Foreskin fibroblast (primary cell): ENCODE measurements at places on chromosomes 2 and 18.

DNA sequence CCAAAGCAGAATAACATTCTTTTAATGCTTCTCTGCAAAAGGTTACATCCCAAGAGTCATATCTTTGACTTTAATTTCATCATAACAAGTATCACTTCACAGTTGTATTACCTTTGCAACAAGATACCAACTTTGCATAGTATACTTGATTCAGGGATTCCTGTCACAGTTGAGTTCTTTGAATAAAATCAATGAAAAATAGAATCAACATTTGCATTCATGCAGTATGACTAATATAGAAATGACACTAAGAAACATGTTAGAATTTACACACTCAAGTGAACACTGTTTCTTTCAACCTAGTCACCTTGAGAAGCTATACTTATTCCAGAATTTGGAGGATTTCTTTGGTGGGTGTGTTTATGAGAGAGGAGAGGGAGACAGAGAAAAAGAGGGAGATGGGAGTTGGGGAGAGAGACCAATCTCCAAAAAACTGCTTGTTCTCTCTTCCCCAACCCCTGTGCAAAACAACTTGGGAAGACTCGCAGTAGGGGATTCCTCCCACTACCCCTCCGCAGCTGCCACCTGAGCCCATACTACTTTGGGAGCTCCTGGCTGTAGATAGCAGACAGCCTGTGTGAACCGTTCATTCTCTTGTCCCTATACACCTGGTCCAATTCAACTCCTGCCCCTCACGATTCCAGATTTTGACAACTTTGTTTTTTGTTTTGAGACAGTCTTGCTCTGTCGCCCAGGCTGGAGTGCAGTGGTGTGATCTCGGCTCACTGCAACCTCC is 57.7 kb downstream of the PELI1 start:
- DNase-seq: no peak

DNA sequence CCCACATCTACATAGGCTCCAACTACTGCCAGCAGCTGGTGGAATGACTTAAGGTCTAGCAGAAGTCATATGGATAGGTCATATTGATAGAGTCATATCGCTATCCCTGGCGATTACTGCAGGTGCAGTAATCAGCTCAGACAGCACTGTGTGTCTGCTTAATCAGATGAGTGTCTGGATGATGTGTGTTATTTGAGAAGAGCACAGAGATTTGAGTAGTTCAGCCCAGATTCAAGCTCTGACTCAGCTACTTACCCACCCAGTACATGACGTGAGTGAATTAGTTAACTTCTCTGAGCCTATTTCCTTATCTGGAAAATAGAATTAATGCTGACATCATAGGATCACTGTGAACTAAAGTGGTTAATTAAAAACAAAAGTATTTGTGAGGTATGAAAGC is 78.9 kb downstream of the EHD3 start:
- peak; percentile 58 for DNase-seq

GRCh38 chr2:219314804-219315468 is 5.7 kb upstream of the PTPRN start:
- DNase-seq: no peak

DNA sequence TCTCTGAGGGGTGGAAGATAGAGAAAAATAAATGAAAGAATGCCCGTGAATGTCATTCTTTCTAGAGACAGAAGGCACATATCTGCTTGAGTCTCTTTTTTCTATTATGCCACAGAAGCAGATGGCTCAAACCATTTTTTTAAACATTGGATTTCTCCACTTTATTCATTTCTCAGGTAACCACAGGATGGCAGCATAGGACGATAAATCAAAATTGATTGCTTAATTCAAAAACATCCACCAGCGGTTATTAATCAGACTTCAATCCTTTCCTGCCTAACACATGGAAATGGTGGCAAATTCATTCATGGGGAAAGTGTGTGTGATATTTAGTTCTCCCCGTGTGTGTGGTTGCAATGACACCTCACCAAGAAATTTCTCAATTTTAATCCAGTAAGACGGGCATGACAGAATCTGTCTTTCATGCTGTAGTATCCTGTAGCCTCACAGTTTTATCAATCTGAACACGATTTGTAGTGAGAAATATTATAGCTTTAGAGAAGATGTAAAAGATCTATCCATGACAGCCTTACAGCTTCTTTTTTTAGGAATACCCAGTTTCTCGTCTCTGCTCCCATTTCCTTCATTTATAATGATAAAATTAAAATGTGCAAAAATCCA is 72.2 kb downstream of the DSC3 start:
- DNase-seq: peak; percentile 8

DNA sequence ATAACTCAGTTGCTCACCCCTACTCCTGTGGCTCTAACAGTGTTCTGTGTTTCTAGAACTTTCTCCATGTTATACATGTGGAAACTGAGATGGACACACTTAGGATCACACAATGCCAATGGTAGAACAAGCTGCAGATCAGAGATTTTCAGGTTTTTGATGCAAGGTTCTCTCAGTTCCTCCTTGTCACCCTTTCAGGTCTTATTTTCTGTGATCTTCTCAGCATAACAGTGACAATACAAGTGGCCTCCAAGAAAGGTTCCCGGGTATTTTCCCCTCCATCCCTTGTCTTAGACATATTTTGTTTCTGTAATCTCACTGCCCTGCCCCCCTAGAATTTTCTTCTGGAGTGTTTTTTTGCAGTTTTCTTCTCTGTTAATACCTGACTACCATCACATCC is 6.2 kb upstream of the MGAT5 start:
- no peak for DNase-seq

DNA sequence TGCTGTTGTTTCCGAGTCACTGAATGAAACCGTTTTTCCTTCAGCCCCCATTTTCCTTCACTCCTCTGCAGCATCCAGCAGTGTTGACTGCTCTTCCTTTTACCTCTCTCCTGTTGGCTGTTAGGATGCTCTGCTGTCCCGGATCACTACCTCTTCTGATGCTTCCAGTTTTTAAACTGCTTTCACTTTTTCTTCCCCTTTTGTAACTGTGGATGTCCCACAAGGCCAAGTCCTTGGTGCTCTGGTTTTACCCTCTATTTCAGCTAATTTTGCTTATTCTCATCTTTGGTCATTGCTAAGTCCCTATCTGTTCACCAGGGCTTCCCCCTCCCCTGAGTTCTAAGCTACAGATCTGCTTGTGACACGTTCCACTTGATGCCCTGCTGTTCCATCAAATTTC is 39.4 kb upstream of the MAP4K3 start:
- no peak for DNase-seq

DNA sequence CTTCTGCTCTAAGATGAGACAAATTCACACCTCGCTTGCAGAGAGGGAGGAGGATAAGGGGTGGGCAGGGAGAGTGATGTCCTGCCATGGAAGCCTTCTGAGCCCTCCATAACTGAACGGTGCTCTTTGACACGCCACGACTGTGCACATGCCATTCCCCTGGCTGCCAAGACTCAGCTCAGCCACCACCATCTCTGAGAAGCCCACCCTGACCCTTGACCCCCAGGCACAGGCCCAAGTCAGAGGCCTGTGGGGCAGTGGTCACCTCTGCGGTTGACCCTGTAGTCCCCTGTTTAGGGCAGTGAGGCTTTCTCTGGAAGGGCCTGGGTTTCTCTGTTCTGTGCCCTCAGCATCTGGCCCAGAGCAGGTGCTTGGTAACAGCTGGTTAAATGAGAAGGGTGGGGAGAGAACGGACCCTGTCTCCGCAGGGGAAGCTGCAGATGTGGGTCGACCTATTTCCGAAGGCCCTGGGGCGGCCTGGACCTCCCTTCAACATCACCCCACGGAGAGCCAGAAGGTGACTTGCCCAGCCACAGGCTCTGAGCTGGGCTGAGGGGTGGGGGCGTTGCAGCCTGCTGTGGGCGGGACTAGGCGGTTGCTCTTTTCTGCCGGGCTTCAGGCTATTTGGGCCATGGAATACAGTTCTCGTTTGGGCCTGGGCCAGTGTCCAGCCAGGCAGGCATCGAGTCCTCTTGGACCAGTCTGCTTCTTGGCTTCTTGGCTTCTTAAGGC is 215.1 kb downstream of the DYSF start:
- no peak for DNase-seq

- peak; percentile 95 for DNase-seq
These were observed 533.7 kb upstream of the TNP1 start for GRCh38 chr2:217393585-217394032.

- peak; percentile 50 for DNase-seq
These were observed 97.2 kb downstream of the AGPS start for GRCh38 chr2:177489719-177490301.

DNA sequence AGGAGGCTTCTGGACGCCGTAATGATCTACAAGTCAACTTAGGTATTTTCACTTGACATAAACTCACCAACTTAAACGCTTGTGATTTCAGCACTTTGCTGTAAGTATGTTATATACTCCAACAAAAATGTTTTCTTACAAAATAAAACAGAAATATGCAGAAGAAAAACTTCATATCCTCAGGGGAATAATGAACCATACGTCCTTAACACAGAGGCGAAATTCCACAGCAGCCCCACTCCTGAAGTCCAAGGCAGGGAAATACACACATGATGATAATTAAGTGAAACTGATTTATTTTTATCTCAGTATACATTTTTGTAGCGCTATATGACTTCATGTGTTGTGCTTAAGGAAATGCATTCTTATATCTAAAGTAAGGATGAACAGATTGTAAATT is 335.4 kb upstream of the VWC2L start:
- DNase-seq: peak; percentile 8

DNA sequence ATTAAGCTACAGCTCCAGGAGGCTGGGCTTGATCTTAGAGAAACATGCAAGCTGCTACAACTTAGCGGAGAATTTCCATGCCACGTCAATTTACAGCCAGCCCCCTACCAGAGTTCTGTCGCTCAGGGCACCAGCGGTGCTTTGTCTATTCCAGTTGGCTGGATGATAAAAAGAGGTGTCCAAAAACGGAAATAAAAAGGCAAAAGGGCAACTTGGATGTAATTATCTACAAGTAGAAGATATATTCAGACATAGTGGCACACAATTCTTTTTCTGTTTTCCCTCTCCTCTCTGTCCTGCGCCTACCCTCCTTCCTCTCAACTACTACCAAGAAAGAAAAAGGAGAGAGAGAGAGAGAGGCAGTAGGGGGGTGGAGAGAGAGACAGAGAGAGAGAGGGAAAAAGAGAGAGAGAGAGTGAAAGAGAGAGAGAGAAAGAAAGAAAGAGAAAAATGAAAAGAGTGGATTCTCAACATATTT is 363 bp upstream of the RFTN2 start:
- DNase-seq: no peak

DNA sequence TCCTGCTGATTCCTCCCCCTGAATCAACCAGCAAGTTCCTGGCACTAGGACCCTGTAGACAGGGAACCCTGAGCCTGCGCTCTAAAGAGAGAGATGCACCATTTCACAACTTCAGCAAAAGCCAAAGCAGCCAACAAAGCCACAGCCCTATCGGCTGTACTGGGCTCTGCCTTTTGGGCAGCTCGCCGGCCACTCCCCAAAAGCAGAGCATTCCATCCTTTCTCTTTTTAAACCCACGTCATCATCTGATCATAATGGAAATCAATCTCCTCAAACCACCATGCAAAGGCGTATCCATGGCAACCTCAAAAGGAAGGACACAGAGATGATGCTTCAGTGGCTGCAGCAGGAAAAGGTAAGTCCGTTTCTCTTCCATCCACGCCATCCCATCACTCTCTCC is 5.3 kb upstream of the DCTN1 start:
- DNase-seq: peak; percentile 24

DNA sequence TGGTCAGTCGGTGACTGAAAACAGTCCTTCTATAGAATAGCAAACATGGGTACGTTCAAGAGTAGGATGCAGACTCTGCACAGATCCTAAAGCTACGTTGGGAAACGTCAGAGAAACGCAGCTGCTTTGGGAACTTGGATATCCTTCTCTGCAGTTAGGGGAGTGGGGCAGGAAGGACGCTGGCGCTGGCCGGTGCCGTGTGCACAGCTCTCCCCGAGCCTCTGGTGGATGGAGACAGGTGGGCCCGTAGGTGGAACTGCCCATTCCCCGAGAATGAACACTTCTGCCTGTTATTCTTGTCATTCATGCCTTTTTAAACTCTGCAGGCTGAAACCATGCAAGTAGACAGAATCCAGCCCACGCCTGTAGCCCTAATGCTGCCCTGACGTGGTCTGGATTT is 91.7 kb upstream of the MBOAT2 start:
- DNase-seq: no peak

DNA sequence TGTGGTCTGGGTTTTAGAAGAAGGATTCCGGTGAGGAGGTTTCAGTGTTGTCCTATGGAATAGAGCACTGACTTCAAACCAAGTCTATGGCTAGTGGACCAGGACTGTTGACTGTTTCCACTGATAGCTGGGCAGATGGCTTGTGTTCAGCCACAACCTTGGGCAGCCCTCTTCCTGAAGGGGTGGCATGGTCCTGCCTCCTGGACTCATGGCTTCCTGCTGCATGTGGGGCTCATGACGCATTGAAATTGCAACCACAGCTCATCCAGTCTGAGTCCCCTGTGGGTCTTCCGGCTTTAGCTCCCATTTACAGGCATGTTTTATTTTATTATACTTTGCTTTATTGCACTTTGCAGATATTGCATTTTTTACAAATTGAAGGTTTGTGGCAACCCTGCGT is 105.0 kb downstream of the B3GNT2 start:
- DNase-seq: no peak

DNA sequence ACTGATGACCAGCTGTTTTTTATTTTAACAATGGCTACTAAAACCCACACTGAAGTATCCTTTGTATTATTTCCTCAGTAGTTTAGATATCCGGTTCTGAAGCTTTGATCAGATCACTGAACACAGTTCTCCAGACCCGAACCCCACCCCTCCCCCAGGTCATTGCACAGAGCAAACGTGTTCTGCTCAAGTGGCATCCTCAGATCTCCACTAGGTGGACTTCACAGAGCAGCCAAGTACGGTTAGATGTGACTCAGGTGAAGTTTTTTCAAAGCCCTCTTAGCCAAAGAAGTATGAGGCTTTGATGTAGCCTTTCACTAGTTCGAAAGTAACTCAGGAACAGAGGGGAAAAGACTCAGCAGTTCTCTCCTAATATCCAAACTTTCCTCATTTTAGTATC is 142.7 kb upstream of the NRP2 start:
- DNase-seq: no peak

- DNase-seq: no peak
These were observed 31.2 kb downstream of the PTPN18 start for GRCh38 chr2:130387071-130387400.
